ENCODE measurements at places on chromosomes 2 and 18.

DNA sequence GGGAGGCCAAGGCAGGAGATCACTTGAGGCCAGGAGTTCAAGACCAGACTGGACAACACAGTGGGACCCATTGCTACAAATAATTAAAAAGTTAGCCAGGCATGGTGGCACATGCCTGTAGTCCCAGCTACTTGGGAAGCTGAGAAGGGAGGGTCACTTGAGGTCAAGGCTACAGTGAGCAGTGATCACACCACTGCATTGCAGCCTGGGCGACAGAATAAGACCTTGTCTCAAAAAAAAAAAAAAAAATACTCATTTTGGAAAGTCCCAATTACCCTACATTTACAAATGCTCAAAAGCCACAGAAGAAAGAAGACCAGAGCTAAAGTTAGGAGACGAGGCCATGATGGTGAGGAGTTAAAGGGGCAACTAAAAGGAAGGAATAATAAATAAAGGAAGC, 61.9 kb downstream of the COLEC12 start:
- DNase-seq = no peak

DNA sequence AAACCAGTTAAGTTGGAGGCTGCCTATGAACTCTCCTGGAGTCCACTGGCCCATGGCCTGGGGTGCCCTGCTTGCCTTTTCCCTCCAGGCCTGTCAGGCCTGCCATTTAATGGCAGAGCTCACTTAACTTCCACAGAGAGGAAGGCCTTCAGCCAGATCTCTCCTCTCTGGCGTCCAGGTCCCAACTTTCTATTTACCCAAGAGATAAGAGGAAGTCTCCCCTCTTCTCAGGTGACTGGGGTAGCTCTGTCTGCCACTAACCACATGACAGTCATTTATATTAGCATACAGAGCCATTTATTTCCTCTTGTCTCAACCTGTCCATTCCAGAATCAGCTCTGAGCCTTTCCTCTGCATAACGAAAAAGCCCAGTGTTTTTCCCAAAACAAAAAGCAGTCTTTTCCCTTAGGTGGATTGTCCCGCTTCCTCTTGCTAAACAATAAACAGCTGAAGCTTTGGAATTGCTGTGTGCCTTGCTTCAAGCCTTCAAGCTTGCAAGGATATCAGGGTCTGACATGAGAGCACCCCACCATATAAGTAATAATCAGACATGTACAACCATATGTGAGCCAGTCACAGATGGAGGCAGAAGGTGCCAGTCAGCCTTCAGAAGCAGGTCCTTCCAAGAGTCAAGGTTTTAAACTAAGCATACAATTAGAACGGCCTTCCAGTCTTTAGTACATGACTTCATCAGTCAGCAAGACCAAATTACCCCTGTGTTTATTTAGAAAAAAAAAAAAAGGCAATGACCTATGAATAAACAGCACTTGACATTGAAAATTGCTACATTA, 71.2 kb upstream of the STPG4 start:
- DNase-seq = no peak

DNA sequence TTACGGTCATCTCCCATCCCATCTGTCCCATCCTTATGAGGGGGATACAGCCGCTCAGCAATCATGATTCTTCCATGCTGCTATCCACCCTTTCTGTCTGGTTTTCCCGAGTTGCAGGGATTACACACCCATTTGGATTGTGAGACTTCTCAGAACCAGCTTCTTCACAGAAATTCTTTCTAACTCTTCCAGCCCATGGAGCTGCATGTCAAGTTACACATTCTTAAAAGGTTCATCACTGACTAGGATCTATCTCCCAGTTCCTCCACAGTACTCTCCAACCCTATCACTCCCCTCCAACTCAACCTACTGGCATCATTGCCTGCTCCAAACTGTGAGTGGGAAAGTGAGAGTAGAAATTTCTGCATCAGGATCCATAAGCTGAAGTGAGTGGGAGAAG, 558.2 kb upstream of the TNP1 start:
- DNase-seq = no peak

- DNase-seq = no peak
Observed at GRCh38 chr2:207156451-207157161, 9.1 kb downstream of the KLF7 start.

DNA sequence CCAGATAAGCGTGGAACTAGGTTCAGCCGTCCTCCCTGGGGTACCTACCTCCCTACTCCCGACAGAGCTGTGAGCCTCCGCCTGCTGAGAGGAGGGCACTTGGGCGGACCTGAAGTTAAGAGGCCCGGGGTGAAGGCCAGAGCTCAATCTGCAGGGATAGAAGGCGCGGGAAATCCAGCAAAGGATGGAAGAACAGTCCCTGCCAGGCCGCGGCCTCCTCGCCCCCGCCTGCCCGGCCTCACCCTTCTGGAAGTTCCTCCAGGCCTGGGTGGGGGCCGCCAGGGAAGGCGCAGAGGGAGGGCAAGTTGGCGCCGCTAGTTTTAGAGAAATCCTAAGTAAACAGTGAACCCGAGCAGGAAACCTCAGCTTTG, 13.0 kb downstream of the EN1 start:
- no peak for DNase-seq

GRCh38 chr2:99190548-99190947, 9.6 kb downstream of the MRPL30 start:
- no peak for DNase-seq

DNA sequence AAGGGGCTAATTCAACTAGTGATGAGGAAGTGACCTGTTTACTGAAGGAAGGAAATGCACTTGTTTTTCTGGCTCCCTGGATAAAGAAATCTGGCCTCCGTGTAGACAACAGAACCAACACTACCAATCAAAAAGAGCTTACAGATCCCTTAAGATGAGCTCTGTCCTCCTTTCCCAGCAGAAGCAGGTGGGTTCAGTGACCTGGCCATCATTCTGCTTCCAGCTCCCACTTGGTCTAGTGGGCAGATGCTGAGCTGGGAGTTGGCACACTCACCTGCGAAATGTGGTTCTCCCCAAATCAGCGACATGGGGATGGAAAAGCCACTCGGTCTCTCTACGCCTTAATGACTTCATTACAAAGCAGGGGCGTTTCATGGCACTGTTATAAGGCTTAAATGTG, 132.6 kb downstream of the AFF3 start:
- no peak for DNase-seq

DNA sequence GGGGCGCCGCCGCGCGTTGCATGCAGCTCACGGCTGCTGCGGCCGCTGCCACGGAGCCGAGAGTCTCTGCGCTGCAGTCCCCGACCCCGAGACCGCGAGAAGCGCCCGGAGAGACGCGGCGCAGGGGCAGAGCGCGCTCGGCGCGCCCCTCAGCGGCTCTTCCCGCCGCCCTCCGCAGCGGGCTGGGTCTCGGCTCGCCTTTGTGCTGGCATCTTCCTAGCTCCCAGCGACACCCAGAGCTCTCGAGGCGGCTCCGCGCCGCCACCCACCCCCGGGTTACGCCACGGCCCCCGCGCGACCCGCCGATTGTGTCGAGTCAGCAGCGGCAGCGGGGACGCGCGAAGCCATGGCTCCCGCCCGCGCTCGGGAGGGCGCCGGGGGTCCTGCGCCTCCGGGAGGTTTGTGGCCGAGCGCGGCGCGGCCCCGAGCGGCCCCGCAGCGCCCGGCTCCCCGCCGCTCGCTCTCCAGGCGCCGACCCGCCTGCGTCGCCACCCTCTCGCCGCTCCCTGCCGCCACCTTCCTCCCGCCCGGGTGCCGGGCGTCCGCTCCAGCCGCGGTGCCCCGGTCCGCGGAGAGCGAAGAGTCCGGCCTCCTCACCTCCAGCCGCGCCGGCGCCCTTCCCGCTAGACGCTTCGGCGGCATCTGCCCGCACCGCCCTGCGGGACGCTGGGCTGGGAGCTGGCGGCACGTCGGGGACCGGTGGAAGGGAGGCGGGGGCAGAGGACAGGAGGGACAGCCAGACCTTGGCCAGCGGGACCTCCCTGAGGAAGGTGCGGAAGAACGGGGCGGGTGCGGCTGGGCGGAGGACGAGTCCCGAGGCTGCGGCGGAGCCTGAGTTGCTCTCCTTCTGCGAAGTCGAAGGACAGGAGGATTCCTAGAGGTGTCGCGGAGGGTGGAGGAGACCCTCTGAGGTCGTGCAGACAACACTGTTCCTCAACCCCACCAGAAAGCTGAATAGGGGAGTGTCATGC, 46.3 kb upstream of the CCDC150 start:
- DNase-seq = no peak

- no peak for DNase-seq
Observed at GRCh38 chr2:216192931-216193330, 83.8 kb downstream of the XRCC5 start.

- peak; percentile 16 for DNase-seq
Observed at GRCh38 chr2:18749912-18750526, 160.7 kb upstream of the NT5C1B start.

Measured in activated T-cell treated with anti-CD3 and anti-CD28 coated beads for 1 hour (primary cell).